GM03348 (cell line): ENCODE measurements at places on chromosomes 13 and 19.

DNA sequence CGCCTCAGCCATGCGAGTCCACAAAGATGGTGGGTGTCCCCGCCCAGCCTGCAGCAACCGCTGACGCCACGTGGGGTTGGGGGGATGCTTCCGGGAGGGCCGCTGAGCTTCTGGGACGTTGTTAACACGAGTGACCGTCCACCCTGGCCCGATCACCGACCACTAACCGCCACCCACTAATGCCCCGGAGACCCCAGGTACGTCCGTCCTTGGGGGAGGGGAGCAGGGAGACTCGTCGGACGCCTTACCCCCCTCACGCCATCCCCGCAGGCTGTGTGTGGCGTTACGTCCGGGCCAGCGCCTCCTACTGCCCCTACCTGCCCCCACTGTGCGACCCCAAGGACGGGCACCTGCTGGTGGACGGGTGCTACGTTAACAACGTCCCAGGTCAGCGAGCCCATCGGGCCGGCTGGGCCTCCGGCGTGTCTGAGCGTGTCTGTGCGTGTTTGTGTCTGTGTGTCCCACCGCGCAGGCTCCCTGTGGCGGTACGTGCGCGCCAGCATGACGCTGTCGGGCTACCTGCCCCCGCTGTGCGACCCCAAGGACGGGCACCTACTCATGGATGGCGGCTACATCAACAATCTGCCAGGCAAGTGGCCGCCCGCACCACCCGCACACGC lies 21.3 kb downstream of the PNPLA6 start:
- DNase-seq, result no peak

DNA sequence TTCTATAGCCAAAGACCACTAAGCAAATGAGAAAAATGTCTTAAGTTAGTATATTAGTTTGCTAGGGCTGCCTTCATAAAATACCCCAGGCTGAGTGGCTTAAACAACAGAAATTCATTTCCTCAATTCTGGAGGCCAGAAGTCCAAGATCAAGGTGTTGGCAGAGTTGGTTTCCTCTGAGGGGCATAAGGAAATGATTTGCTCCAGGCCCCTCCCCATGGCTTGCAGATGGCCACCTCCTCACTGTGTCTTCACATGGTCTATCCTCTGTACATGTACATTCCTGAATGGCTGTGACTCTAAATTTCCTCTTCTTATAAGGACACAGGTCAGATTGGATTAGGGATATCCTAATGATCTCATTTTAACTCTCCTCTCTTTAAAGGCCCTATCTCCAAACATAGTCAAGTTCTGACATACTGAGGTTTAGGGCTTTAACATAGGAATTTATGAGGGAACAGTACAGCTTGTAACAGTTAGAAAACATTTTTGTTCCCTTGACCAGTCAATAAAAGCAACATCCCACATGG lies 307.4 kb downstream of the DIAPH3 start:
- no peak for DNase-seq

DNA sequence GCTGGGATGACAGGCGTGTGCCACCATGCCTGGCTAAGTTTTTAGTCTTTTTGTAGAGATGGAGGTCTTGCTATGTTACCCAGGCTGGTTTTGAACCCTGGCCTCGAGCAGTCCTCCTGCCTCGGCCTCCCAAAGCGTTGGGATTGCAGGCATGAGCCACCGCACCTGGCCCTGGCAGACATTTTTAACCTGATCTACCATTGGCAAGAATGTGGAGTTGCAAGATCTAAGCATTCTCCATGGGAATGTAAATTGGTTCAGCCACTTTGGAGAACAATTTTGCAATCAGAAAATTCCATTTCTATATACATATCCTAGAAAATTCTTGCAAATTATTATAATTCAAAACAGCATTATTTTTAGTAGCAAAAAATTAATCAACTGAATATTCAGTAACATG lies 24.3 kb upstream of the DCUN1D2 start:
- DNase-seq, result no peak

- no peak for DNase-seq
Measured at GRCh38 chr13:76048675-76049375, 412.7 kb downstream of the LMO7 start.

- DNase-seq, result peak; percentile 61
Measured at GRCh38 chr13:98581971-98582702, 5.2 kb upstream of the STK24 start.

- no peak for DNase-seq
Measured at GRCh38 chr19:14096272-14096992, 5.9 kb upstream of the SAMD1 start.

DNA sequence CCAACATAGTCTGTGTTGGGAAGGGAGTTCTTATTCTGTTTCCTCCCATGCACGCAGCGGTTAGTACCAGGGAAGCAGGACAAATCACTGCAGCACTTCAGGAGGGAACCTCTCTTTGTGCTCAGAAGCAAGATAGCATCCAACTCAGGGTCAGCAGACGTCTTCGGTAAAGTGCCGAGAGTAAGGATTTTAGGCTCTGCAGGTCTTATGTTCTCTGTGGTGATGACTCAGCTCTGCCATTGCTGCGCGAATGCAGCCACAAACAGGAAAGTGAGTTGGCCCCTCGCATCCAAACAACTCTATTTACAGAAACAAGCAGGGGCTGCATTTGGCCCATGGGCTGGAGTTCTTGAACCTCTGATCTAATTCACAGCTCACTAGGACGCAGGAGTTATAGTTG lies 122.1 kb upstream of the SPATA13 start:
- no peak for DNase-seq

- peak; percentile 67 for DNase-seq
Measured at GRCh38 chr13:21478881-21479808, 20.0 kb upstream of the ZDHHC20 start.

DNA sequence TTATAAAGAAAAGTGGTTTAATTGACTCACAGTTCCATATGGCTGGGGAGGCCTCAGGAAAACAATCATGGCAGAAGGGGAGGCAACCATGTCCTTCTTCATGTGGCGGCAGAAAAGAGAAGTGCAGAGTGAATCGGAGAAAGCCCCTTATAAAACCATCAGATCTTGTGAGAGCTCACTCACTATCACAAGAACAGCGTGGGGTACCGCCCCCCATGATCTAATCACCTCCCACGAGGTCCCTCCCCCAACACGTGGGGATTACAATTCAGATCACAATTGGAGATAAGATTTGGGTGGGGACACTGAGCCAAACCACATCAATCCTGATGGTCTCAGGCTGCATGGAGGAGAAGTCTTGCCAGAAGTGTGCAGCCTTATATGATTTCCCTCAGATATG lies 26.0 kb downstream of the TM9SF2 start:
- no peak for DNase-seq

- peak; percentile 95 for DNase-seq
Measured at GRCh38 chr19:41958367-41959055, 610 bp downstream of the RABAC1 start.

- peak; percentile 89 for DNase-seq
Measured at GRCh38 chr19:49145573-49146407, 9.4 kb downstream of the HRC start.

DNA sequence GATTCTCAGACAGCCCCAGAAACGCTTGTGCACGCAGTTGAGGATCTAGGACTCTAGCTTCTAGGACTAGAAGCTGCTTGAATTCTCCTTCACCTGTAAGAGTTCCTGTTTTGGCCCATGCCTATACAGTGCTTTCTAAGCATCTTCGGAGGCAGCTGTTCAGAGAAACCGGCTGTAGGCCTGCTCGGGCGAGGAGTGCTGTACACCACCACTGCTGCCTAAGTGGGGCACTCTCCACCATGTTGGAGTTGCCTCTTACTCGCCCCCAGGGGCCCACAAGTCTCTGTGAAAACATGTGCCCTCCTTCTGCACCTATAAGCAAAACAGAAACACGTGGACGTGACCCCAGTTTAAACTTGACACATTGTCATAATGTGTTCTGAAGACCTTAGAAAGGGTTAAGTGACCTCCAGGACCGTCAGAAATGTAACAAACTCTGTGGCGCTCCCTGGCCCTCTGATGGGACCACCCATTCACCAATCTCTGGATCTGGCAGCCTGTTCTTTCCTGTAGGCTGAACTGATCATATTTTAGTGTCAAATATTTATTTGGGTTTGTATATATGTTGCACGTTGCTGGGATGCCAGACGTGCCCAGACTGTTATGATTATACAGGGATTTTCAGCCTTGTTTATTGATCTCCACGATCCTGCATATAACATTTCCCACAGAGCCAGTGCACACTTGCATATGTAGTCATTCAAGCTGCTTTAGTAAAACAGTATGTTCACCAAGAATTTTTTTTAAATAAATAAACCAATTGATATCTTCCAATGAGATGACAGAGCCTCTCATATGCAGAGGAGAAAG lies 60.8 kb downstream of the C13orf42 start:
- DNase-seq, result no peak

GRCh38 chr19:5623397-5624017 lies 624 bp downstream of the SAFB start:
- DNase-seq, result no peak
